ENCODE measurements at places on chromosomes 16 and 17.

DNA sequence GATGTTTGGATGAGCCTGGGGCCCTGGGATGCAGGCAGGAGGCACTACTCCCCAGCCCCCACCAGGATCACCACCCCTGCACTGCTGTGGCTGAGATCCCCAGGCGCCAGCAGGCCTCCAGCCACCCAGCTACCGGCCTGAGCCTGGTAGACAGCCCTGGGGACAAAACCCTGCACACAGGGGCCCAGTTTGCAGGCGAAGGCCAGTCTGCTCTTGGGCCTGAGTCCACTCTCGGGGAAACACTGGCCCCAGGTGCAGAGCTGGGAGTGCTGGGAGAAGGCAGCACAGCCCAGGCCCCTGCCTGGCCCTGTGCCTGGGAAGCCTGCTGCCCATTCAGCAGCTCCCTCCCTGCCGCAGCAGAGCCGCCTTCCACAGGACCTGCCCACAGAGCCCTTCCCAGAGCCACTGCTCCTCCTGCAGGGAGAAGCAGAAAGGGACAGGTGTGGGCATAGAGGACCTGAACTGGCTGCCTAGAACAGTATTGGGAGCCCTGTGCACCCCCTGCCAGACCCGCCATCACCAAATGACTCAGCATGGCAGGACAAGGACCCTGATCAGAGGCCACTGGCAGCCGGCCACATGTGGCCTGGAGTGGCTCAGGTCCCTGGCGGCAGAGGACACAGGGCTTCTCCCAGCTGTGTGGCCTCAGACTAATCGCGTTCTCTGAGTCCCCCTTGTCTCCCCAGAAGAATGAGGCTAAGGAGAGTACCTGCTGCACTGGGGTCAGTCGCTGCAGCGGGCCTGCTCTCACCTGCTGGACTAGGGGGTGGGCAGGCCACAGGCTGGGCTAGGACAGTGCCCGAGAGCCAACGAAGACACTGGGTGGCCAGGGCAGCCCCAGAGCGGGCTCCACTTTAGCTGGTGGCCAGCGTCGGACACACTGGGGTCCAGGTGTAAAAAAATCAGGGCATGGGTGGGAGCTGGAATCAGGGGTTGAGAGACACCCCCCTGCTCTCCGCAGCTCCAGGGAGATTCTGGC is 10.7 kb downstream of the MSRB1 start:
- no peak overlapping the region for H3K4me3 ChIP-seq
- no peak overlapping the region for H3K27ac ChIP-seq
- H3K27me3 ChIP-seq, result no peaks in the 10 kb centered on the region
- no peaks in the 10 kb centered on the region for H3K4me1 ChIP-seq
- no peaks in the 10 kb centered on the region for H3K36me3 ChIP-seq

DNA sequence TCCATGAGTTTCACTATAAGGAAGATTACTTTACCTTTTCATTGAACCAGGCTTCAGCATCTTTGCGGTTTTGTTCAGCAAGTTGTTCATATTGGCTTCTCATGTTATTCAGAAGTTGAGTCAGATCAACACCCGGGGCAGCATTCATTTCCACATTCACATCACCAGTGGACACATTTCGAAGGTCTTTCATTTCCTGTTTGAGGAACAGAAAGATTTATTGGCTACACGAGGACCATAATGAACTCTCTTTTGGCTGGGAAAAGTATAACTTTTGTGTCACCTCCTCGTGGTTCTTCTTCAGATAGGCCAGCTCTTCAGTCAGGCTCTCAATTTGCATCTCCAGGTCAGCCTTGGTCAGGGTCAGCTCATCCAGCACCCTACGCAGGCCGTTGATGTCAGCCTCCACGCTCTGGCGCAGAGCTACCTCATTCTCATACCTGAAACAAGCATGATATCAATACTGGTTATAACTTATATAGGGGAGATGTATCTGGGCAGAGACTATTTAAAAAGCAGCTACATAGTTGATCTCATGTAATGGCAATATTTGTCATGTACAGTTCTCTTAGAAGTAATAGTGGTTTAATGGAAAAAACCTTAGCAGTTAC is 2.1 kb downstream of the KRT10 start:
- DNase-seq, result no peak
- no peaks in the 10 kb centered on the region for H3K4me1 ChIP-seq
- H3K36me3 ChIP-seq, result no peaks in the 10 kb centered on the region
- no peak overlapping the region for H3K27ac ChIP-seq
- no peaks in the 10 kb centered on the region for H3K27me3 ChIP-seq

GRCh38 chr16:55513616-55514015 is 4.7 kb downstream of the LPCAT2 start:
- H3K27ac ChIP-seq, result no peak overlapping the region
- H3K27me3 ChIP-seq, result no peaks in the 10 kb centered on the region
- H3K4me1 ChIP-seq, result no peaks in the 10 kb centered on the region
- no peaks in the 10 kb centered on the region for H3K36me3 ChIP-seq
- DNase-seq, result no peak

GRCh38 chr16:65409510-65409909 is 287.6 kb upstream of the CDH11 start:
- H3K27me3 ChIP-seq, result no peaks in the 10 kb centered on the region
- no peak overlapping the region for H3K4me3 ChIP-seq
- peaks cover 2% of the 10 kb centered on the region for H3K4me1 ChIP-seq
- H3K36me3 ChIP-seq, result no peaks in the 10 kb centered on the region
- DNase-seq, result peak; percentile 62

GRCh38 chr16:89920723-89921122 is 2.1 kb downstream of the MC1R start:
- no peak overlapping the region for H3K4me3 ChIP-seq
- DNase-seq, result no peak
- H3K27me3 ChIP-seq, result no peaks in the 10 kb centered on the region
- H3K36me3 ChIP-seq, result no peaks in the 10 kb centered on the region

- peak overlapping the region; percentile 76 for H3K27ac ChIP-seq
- H3K36me3 ChIP-seq, result no peaks in the 10 kb centered on the region
- H3K4me1 ChIP-seq, result peaks cover 11% of the 10 kb centered on the region
- peak; percentile 50 for DNase-seq
Measured at GRCh38 chr17:56833057-56833808, 487 bp downstream of the C17orf67 start.

DNA sequence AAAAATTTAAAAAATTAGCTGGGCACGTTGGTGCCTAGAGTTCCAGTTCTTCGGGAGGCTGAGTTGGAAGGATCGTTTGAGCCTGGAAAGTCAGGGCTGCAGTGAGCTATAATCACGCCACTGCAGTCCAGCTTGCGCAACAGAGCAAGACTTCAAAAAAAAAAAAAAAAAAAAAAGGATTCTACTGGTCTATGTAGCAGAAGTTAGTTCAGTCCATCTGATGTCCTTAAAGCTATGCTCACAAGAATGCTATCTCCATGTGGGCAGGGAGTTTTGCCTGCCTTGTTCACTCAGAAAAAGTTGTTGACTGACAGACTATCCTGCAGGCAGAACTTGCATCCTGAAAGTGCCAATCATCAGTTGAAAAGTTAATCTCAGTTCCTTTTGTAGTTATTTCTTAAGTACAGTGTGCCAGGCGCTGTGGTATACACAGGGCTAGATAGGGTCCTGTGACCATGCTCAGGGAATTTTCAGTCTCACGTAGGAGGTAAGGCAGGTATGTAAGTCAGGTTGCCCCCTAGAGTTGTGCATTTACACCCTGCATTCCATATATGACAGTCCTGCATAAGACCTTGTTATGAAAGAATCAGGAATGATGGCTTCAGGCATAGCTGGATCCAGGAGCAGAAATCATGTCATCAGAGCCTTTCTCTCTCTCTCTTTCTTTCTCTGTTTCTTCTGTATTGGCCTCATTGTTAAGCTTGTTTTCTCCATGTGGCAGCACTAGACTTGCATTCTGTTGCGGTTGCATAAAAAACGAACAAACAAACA is 7.6 kb downstream of the SYT17 start:
- no peaks in the 10 kb centered on the region for H3K36me3 ChIP-seq
- no peaks in the 10 kb centered on the region for H3K4me1 ChIP-seq
- no peak overlapping the region for H3K4me3 ChIP-seq
- H3K27ac ChIP-seq, result no peak overlapping the region
